ENCODE measurements at places on chromosomes 6 and 20.
A peak's percentile ranks its signal among the peaks of the same experiment; 100 is the strongest.

- no peak for DNase-seq
These were observed 17.5 kb downstream of the ATXN1 start for GRCh38 chr6:16743664-16744210.

- no peak for DNase-seq
These were observed 35.2 kb upstream of the NOP56 start for GRCh38 chr20:2617099-2617714.

DNA sequence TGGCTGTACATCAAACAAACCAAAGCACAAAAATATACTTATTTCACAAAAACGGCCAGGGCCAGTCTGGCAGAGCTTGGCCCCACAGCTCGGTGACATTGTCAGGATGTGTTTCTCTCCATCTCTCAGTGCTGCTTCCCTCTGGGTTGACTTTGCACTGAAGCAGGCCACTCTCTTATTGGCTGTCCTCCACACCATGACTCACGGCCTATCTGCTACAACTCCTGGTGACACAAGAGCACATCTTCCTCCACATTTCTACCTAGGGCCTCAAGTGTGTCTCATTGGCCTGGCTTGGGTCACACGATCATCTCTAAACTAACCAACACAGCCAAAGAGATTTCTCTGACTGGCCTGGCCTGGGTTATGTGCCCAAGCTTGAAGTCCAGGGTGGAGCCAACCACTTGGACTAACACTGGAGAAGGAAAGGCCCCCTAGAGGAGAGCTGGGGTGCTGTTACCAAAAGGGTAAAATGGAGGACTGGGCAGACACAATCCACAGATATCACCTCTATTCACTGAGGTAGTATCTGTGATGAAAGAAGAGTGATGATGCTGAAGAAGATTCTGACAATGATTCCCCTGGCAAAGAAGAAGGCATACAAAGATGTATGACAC lies 159.8 kb upstream of the TSHZ2 start:
- DNase-seq = no peak

- DNase-seq = no peak
These were observed 11.2 kb upstream of the PSMF1 start for GRCh38 chr20:1107176-1107575.

- peak; percentile 73 for DNase-seq
These were observed 265.8 kb upstream of the TCF21 start for GRCh38 chr6:133623065-133623464.

GRCh38 chr6:14857501-14857900 lies 388.4 kb upstream of the JARID2 start:
- DNase-seq = no peak

DNA sequence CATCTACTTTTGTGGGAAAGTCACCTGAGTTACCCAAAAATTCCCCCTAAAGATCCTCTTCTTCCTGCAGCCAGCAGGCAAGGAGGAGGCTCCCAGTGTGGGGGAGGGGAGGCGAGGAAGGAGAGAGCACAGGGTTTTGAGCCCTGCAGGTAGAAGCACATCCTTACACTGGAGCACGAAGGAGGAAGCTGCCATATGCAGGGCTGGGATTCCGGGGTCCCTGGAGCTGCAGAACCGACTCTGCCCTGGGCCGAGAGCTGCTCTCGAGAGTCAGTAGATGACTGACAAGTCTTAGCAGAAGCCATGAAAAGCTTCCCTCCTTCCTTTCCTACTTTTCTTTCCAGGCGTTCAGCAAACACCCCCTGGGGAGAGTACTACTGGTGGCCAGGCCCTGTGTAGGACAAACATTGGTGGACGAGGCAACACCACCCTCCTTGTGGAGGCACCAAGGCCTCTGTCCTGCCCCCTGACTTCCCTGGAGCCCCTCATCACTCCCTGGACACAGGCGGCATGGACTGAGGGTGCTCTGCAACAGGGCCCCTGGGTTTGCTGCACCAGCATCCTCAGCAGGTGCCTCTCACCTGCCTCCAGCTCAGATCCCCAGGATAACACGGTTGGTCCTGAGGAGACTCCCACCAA lies 211.7 kb upstream of the CST7 start:
- no peak for DNase-seq
